ENCODE measurements at places on chromosomes 6 and 20.

- DNase-seq, result no peak
Measured at GRCh38 chr20:39935901-39936300, 753.1 kb downstream of the MAFB start.

DNA sequence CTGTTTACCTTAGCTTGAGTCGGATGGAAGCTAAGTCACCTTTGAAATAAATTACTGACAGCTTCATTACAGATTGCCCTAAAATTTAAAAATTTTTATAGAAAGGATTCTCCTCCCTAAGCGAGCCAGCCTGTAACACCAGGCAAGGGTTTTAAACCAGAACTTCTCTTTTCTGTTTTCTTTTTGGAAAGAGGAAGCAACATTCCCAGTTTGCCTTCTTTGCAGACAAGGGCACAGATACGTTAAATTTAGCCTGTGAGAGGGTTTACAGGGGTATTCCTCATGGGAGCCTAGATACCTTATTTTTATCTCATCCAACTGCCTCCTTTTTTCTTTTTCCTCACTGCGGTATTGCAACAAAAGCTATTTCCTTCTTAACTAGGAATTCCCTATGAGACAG lies 45.0 kb downstream of the GNAS start:
- no peak for DNase-seq

- DNase-seq, result no peak
Measured at GRCh38 chr6:99093456-99094190, 145.9 kb upstream of the FBXL4 start.

DNA sequence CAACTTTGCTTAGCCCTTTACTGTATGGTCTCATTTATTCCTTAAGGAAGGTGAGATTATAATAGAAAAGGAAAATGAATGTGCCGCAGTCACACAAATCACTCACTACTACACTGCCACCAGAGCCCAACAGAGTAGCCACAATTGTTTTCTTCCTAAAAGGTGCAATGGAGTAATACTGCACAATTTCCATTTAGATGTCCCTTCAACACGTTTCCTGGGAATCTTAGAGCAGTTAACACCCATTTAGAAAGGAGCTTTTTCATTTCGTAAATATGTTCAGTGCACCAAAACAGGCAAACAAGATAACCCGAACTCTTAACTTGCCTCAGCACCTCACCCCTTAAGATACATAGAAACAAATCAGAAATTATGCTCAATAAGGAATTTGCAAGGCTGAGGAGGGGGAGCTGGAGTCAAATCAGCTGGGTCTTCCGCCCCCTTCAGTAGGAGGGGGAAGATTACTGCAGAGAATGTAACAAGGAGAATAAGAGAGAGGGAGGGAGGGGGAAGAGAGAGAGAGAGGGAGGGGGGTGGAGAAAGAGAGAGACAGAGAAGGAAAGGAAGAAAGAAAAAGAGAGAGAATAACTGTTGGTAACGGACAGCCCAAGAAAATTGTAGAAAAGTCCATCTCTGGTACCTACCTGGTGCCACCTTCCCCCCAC lies 155.5 kb downstream of the BCAS1 start:
- DNase-seq, result no peak

DNA sequence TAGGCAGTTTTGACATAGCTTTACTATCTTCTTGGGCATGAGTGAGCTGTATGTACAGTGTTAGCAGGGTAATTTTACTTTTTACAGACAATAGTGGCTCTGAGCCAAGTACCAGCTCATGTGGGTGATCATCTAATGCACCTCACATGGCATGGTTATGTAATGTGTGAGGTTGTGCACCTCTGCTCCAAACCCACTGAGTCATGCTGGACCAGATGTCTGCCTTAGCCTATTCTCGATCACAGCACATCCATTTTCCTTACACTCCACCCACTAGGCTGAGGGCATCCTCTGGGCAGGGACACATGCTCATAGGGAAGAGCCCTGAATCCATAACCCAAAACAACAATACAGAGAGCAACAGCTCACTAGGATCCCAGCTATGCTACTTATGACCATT lies 71.6 kb upstream of the FBXL4 start:
- DNase-seq, result no peak

- no peak for DNase-seq
Measured at GRCh38 chr6:169370054-169370453, 116.4 kb upstream of the THBS2 start.

DNA sequence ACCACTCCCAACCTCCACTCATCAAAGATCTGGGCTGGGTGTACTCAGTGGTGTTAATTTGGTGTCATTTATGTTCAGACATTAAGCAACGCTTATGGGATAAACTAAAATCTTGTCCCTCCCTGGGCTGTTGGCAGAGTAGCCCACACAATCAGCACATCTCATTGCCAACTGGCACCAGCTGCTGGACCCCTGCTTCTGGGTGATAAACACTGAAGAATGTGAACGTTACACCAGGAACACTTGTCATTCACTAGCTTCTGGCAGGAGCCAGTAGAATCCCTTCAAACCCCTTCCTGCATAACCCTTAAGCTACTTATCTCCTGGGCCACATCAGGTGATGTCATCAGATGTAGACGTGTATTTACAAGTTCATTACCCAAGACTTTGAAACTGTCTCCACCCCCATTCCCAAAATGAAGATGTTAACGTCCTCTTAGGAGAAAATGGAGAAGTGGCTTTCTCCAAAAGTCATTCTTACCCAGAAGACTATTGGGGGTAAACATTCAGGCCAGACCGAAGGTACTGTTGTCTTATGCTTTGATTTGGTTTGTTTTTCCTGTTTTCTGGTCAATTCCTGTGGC lies 107.8 kb upstream of the CD93 start:
- no peak for DNase-seq

All from ecto neural progenitor cell (in vitro differentiated cells).